Panc1 (cell line): ENCODE measurements at places on chromosomes 5 and 9. TPM values are rescaled to one million over a fixed set of nuclear protein-coding genes. Genes with fewer than 3 reads are reported as not detected.

- H3K4me3 ChIP-seq, result no peak overlapping the region
- H3K4me1 ChIP-seq, result no peaks in the 10 kb centered on the region
- H3K27ac ChIP-seq, result no peak overlapping the region
Measured at GRCh38 chr5:67283275-67283987, 86.8 kb upstream of the CD180 start.

Gene CDO1
- not detected for total RNA-seq

Gene SHOC1
- 0.10 TPM for total RNA-seq

DNA sequence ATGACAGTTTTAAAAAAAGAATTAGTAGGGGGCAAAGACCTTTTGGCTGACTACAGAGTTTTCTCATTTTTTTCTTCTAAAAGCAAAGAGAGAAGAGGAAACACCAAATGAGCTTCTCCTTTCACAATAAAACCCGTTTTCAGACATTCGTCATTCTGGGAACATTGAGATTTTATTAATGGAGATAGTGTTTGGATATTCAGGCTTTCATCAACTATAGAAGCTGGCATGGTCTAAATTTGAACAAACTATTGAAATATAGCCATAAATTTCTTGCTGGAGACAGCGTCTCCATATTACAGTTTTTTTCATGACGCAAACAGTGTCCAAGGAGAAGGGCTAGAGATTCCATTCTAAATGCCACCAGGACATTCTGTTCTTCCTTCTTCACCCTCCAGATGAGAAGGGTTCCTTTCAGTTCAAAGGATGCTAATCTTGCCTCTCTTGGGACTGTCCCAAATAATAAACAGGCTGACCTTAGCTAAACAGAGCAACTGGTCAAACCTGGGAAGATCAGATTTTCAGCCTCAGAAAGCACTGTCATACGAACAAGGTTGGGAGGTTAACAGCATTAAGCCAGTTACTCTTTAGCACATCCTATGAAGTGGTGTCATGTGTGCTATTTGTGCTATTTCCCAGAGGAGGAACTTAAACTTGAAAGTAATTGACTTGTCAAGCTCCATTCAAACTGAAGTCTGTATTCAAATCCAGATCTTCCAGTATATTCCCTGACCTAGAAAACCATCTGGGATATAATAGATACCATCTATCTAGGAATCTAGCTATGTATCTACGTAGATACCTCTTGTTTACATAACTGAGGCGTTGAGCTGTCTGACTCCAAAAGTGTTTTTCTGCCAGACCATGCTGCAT is 125.6 kb downstream of the LPAR1 start:
- H3K4me3 ChIP-seq, result no peak overlapping the region
- no peak for DNase-seq
- no peaks in the 10 kb centered on the region for H3K4me1 ChIP-seq

GRCh38 chr9:128323212-128323730 is 632 bp downstream of the COQ4 start:
- peaks cover 5% of the 10 kb centered on the region for H3K4me1 ChIP-seq
- peak overlapping the region; percentile 93 for H3K27ac ChIP-seq
- H3K27me3 ChIP-seq, result no peaks in the 10 kb centered on the region
- H3K36me3 ChIP-seq, result peaks cover 8% of the 10 kb centered on the region; the same call in 1 of the 2 replicates

Gene SPAG8
- 0.90 TPM for total RNA-seq

- H3K36me3 ChIP-seq, result no peaks in the 10 kb centered on the region
- no peaks in the 10 kb centered on the region for H3K4me1 ChIP-seq
- no peak for DNase-seq
- H3K4me3 ChIP-seq, result no peak overlapping the region
Measured at GRCh38 chr5:36596247-36596646, 10.2 kb upstream of the SLC1A3 start.

Gene ABO
- total RNA-seq, result 0.10 TPM

Gene CAMK4
- 0.39 TPM for total RNA-seq

DNA sequence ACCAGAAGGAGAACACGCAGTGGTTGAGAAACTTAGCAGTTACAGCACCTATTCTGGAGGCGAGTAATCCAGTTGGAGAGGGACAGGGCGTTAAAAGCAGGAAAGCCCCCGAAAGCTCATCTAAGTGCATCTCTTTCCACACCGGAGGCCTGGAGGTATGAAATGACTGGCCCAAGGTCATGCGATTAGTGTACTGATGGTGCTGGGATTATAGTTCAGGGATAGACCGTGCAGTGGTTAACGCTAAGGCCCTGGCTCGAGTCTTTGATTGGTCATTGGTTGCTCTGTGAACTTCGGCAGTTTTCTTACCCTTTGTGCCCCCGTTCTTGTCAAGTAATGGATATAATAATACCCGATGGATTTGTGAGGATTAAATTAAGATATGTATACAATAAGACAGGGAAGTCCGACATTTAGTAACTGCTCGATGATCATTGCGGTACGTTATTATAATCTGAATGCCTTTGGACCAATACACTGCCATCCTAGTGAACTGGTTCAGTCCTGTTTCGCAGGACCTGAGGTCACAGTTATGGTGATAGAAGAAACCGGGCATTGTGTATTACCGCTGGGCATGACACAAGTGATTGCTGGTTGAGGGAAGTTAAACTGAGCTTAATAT is 960 bp downstream of the CANX start:
- H3K4me3 ChIP-seq, result peak overlapping the region; percentile 96
- peaks cover 13% of the 10 kb centered on the region; the same call in 1 of the 2 replicates for H3K36me3 ChIP-seq
- peaks cover 14% of the 10 kb centered on the region; the same call in 1 of the 2 replicates for H3K4me1 ChIP-seq
- DNase-seq, result no peak
- H3K27ac ChIP-seq, result peak overlapping the region; percentile 98
- H3K27me3 ChIP-seq, result no peaks in the 10 kb centered on the region

Gene UBE2QL1
- total RNA-seq, result not detected

Gene GPR151
- total RNA-seq, result not detected

GRCh38 chr9:108994695-108995094 is 18.6 kb downstream of the CTNNAL1 start:
- no peak for DNase-seq
- no peak overlapping the region for H3K4me3 ChIP-seq
- no peaks in the 10 kb centered on the region for H3K27me3 ChIP-seq
- no peaks in the 10 kb centered on the region; the same call in 1 of the 2 replicates for H3K36me3 ChIP-seq
- no peak overlapping the region for H3K27ac ChIP-seq
